ENCODE measurements at places on chromosomes 1 and 21.

GRCh38 chr1:1752636-1753606, 25.3 kb downstream of the NADK start:
- no peak for DNase-seq

- no peak for DNase-seq
These were observed 27.3 kb upstream of the VPS13D start for GRCh38 chr1:12202577-12202976.

DNA sequence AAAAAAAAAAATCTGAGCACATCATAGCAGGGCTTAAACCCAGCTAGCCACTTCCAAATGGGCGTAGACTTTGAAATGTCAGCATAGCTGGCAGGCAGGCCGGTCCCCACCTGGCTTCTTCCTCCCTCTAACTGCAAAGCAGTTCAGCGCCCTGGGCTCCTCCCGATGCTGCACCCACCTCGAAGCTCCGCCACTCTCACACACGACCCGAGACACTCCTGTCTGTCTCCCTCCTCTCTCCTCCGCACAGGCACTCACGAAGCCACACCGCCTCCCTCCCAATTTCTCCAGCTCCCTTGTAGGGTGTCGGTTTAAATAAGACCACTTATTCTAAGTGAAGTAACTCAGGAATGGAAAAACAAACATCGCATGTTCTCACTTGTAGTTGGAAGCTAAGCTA, 301.3 kb downstream of the NPHP4 start:
- no peak for DNase-seq

GRCh38 chr1:235022981-235023710, 105.5 kb downstream of the TOMM20 start:
- DNase-seq = no peak

DNA sequence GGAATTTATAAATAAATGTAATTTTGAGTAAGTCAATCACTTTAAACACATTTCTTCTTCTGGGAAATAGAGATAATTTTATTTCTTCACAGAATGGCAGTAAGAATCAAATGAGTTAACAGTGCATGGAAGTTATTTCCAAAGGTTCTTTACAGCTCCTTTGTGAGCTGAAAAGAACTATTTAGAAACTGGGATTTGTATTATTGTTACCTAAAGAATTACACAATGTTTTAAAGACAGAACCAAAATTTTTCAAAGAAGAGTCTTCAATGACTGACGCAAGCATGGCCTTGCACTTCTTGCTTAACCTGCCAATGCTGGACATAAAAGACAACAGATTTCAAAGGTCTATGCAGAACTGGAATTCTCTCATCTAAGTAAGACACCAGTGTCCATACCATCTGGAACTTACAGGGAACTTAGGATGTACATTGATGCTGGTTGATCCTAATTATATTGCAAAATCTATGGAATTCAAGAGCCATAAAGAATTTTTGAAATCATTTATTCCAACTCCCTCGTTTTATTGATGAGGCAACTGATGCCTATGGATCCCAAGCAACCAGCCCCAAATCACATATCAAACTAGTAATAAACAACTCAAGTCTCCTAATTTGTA, 2.7 kb downstream of the COLGALT2 start:
- no peak for DNase-seq

- DNase-seq = no peak
These were observed 191.9 kb downstream of the GRIK3 start for GRCh38 chr1:36842448-36842847.

DNA sequence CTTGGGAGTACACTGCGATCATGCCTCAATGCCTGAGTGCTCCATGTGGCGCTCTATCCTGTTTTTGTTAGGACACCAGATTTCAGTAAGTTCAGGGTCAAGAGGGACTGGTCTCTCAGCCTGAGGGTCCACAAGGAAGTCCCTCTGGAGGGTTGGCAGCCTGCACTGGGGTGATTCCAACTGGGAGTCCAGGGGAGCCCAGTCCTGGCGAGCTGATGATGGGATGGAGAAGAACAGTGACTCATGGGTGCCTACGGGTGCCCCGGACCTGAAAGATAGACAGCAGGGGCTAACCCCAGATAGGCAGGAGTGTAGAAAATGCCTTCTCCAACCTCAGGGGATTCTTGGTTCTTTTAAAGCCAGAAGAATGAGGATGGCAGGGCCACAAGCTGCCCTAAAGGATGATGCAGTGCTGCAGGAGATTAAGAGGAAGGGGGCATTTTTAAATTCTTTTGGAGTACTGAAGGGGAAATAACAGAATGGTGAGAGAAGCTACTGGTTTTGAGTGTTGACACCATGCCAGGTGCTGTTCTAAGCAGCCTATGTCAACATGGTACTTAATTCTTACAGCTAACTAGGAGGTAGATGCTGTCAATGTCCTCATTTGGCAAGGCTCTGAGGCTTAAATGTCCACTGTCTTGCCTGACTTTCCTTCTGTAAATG, 68.4 kb upstream of the TLR5 start:
- DNase-seq = no peak

GRCh38 chr1:66623812-66624211, 89.9 kb downstream of the SGIP1 start:
- DNase-seq = no peak

- DNase-seq = no peak
These were observed 18.4 kb upstream of the PLEKHG5 start for GRCh38 chr1:6509919-6510291.

- DNase-seq = no peak
These were observed 27.3 kb upstream of the TMEM61 start for GRCh38 chr1:54952950-54953718.

DNA sequence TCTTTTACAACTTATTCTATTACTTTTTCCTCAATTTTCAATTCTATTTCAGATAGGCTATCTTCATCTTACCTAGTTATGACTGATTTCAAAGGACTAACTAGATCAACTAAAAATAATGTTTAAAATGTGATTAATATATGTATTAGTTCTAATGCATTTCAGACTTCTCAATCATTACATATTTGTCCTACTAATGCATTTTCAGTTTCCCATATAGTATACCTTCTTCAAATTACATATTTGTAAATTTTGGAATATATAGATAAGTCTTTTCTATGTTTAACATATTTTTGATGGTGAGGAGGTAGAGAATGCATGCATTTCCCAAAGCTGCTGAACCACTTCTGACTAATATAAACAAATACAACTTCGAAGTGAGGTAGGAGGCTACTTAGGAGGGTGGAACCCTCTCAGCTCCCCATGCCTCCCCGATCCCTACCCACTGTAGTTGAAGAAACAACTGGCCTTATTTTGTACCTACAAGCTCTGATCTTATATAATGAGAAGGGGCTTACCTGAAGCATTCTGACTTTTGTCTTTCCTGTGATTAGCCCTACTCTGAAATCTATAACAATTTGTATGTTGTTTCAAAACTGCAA, 1.7 kb downstream of the TRMT1L start:
- no peak for DNase-seq

GRCh38 chr1:15671430-15671829, 12.7 kb upstream of the PLEKHM2 start:
- DNase-seq = no peak

DNA sequence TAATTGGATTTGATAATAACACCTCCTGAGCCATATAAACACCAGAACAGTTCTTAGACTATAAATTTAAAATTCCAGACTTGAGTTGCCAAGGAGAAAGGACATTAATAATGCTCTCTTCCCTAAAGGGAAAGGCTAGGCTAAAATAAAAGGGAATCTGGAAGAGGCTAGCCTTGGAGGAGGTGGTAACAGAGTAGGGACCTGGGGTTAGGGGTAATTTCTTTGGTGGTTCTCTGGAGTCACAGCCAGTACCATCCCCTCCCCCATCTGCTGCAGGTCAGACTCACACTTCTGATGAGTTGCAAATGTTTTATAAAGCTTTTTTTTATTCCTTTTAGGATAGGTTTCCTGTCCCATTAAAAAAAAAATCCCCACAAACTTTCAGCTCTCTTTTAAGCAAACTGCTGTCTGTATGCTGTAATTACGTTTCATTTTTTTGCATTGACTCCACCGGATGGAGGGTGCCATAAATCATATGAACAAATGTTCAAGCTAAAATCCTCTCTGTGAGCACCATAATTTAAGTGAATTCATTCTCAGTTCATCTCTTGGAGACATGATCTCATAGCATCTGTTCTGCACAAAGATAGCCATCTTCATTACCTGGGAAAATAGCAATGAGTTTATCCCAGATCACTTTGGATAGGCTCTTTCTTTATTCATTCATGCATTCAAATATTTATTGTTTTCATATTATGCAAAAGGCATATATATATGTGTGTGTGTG, 379.6 kb downstream of the TTLL7 start:
- peak; percentile 5 for DNase-seq

DNA sequence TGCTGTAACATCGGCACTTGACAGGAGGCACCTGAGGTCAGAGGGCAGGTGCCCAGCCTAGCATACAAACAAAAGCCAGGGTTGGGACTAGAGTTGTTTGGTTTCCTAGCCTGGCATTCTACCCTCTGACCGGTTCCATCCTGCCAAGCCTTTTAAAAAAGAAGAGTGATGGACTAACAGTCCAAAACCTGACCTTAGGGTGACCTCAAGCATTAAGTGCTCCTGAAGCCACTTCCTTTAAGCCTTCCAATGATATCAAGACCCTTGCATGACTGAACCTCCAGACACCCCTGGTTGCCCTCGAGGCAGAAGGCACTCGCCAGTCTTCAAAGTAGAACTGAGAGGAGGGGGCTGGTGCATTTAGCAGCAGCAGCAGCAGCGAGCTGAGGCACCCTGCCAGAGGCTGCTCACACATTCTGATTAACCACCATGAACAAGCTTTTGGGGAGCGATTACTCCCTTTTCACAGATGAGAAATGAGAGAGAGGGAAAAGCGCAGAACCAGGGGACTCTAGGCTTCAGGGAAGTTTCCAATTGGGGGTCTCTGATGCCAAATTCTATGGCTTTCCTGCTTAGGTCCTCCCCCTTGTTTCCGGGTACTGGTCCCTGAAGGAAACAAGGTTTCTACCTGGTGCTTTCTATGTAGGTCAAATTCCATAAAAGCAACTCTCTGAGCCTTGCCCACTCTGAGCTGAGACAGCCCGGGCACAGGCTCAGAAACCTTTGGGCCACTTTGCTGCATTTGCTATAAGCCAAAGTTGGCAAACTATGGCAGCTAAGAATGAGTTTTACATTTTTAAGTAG, 9.2 kb downstream of the SLC2A1 start:
- DNase-seq = no peak

GRCh38 chr1:86419277-86419903, 4.6 kb upstream of the CLCA2 start:
- no peak for DNase-seq

GRCh38 chr1:156953571-156953970, 33.1 kb downstream of the LRRC71 start:
- no peak for DNase-seq

GRCh38 chr1:224773646-224774045, 155.8 kb upstream of the DNAH14 start:
- DNase-seq = no peak

GRCh38 chr21:45478115-45478801, 64.0 kb downstream of the SLC19A1 start:
- peak; percentile 38 for DNase-seq

GRCh38 chr1:33311706-33312412, 9.0 kb downstream of the A3GALT2 start:
- DNase-seq = no peak

- no peak for DNase-seq
These were observed 48.6 kb downstream of the WNT2B start for GRCh38 chr1:112557385-112557784.

GRCh38 chr21:35619184-35619583, 441.1 kb downstream of the SETD4 start:
- DNase-seq = no peak

GRCh38 chr1:109796484-109797302, 33.0 kb upstream of the EPS8L3 start:
- DNase-seq = no peak

- no peak for DNase-seq
These were observed 30.1 kb upstream of the PLEKHG5 start for GRCh38 chr1:6521536-6521935.

DNA sequence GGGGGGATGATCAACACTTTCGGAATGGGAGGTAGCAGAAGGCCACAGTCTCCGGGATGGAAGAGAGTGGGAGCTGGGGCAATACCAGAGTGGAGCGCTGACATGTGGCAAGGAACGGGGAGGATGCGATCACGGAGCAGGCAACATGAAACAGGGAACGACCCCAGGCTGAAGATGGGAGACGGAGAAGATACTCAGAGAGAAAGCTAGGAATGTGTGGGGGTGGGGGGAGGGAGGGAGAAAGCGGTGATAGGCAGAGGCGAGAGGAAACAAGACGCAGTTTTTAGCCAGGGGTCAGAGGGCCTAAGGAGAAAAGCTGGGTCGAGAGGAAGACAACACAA, 577 bp downstream of the RAB3GAP2 start:
- DNase-seq = no peak

DNA sequence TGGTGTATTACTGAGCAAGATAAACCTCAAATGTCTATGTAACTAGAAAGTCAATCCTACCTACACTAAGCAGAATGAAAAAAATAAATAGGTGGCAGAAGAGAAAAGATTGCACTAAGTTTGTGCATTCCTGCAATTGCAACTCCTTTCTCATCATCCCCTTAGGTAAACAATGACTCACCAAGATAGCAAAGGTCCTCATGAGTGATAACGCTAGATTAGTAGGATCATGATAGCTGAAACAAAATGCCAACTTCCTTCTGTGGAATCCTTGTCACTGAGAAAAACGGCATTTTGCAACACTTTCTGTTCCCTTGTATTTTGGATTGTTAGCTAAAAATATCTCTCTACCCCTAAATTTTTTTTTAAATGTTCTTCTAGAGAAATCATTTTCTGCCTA, 20.0 kb upstream of the FCER1A start:
- DNase-seq = no peak

DNA sequence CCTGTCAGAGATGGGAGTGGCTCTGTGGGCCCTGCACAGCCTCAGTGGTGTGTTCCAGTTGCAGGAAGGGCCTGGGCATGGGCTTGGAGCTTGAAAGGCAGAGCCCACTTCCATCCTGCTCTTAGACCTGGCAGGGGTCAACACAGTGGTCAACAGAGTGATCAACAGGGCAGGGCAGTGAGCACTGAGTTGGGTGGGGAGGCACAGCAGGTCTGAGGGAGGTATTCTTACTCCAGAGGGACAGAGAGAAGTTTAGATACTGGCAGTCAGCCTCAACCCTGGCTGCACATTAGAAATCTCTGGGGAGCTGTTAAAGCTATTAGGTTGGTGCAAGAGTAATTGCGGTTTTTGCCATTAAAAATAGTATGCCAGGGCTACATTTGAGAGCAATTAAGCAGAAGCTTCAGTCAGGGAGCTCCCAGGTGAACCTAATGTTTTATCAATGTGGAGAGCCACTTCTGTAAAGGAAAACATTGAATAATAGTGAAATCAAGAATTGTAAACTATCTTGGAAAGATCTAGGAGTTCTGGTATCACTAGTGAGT, 37.7 kb downstream of the SH3BGR start:
- no peak for DNase-seq

DNA sequence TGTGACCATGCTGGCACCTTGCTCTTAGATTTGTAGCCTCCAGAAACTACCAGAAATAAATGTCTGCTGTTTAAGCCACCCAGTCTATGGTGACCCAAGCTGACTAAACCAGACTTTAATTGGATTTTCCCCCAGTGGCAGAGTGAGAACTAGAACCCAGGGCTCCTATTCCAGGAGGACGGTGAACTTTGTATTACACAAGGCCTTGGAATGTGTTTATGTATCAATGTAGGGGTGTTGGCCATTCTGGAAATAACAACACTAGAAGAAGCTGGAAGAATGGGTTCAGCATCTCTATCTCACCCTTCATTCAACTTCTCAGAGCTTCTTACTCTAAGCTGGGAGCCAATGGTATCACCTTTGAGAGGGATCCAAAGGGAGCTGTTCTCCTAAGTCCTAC, 37.0 kb downstream of the ARHGEF11 start:
- DNase-seq = no peak

All from NCI-H748 treated with DMSO at 0.1 percent for 48 hours (cell line).